ENCODE measurements at places on chromosomes 4 and X. TPM values are rescaled to one million over a fixed set of nuclear protein-coding genes. Genes with fewer than 3 reads are reported as not detected.

EDA2R gene
- 0.30 TPM for total RNA-seq

SHROOM4 gene
- total RNA-seq, result 21.3 TPM

INPP4B gene
- 4.4 TPM for total RNA-seq

NDNF gene
- not detected for total RNA-seq

SSX2 gene
- not detected for total RNA-seq

CT45A2 gene
- total RNA-seq, result not detected

FAM133A gene
- total RNA-seq, result not detected

MAGEC1 gene
- total RNA-seq, result not detected

XPNPEP2 gene
- total RNA-seq, result not detected

AMOT gene
- total RNA-seq, result 3.2 TPM

GATA1 gene
- total RNA-seq, result not detected

NHSL2 gene
- total RNA-seq, result 9.1 TPM

FAM241A gene
- 5.5 TPM for total RNA-seq

HDX gene
- 4.2 TPM for total RNA-seq

LAMP2 gene
- 134 TPM for total RNA-seq

ADH1C gene
- total RNA-seq, result not detected

CETN2 gene
- total RNA-seq, result 34.2 TPM

AREG gene
- total RNA-seq, result 0.32 TPM

GLRB gene
- 9.7 TPM for total RNA-seq

ANOS1 gene
- 0.97 TPM for total RNA-seq

RS1 gene
- not detected for total RNA-seq

IL2 gene
- total RNA-seq, result not detected

GPR173 gene
- 2.9 TPM for total RNA-seq

FGB gene
- total RNA-seq, result not detected

PLAC1 gene
- total RNA-seq, result 0.46 TPM

HPSE gene
- total RNA-seq, result 7.6 TPM

MAP3K15 gene
- total RNA-seq, result under 0.01 TPM

PPP2R2C gene
- total RNA-seq, result not detected

KLHL2 gene
- 32.2 TPM for total RNA-seq

USP17L5 gene
- not detected for total RNA-seq

HGFAC gene
- total RNA-seq, result 0.91 TPM

ZNF185 gene
- total RNA-seq, result 11.0 TPM

NPY1R gene
- total RNA-seq, result 0.15 TPM

GLUD2 gene
- 1.9 TPM for total RNA-seq

L1CAM gene
- not detected for total RNA-seq

SPANXD gene
- total RNA-seq, result not detected

RTL5 gene
- under 0.01 TPM for total RNA-seq

EXOC1L gene
- not detected for total RNA-seq

MUC7 gene
- total RNA-seq, result not detected

COX7B gene
- total RNA-seq, result 372 TPM

FMR1NB gene
- total RNA-seq, result not detected

OPHN1 gene
- total RNA-seq, result 6.8 TPM

ZRSR2 gene
- total RNA-seq, result 6.1 TPM

TCEAL2 gene
- not detected for total RNA-seq

GAB1 gene
- total RNA-seq, result 15.3 TPM

MAGEA4 gene
- total RNA-seq, result not detected

OPRPN gene
- not detected for total RNA-seq

DDX53 gene
- total RNA-seq, result not detected
